Ecto neural progenitor cell (in vitro differentiated cells): ENCODE measurements at places on chromosomes 2 and 18.

DNA sequence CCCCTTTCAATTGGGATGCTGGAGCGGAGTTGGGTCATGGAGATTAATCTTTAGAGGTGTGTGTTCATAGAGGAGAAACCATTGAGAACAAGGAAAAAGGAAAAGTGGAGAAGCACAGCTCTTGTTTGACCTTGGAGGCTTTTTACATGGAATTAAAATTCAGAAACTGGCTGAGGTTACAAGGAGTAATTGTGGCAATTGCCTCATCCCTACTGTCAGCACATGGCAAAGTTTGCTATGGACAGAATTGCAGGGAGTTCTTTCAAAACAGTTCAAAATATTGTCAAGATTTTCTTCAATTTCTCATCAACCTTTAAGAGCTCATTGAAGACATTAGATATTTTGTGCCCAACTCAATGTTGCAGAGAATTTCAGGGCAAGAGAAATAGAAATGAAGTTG is 232.7 kb downstream of the SLC8A1 start:
- DNase-seq: no peak

DNA sequence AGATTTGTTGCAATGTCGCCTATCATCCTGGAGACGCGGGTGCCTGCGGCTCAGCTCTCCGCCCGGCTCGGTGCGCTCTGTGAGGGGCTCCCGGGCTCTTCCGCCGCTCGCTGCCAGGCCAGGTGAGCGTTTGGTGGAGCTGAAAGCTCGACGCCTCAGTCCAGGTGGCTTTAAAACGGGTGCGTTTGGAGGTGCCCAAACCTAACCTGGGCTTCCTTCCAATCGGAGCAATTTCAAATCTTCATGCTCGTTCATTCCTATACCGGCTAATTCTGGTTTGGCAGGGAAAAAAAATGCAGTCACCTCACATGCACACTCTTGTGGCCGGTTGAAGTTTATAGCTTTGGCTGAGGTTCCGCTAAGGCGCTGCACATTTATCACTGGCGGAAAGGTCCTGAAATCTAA is at the start of gene SLC16A14:
Gene SLC16A14, minus strand, starts transcription at position 274 of the 405 bp plus-strand sequence. CDS start 9,572 bp downstream, outside the sequence.
- DNase-seq: no peak

GRCh38 chr18:62497190-62497772 is 25.5 kb upstream of the ZCCHC2 start:
- DNase-seq: no peak

DNA sequence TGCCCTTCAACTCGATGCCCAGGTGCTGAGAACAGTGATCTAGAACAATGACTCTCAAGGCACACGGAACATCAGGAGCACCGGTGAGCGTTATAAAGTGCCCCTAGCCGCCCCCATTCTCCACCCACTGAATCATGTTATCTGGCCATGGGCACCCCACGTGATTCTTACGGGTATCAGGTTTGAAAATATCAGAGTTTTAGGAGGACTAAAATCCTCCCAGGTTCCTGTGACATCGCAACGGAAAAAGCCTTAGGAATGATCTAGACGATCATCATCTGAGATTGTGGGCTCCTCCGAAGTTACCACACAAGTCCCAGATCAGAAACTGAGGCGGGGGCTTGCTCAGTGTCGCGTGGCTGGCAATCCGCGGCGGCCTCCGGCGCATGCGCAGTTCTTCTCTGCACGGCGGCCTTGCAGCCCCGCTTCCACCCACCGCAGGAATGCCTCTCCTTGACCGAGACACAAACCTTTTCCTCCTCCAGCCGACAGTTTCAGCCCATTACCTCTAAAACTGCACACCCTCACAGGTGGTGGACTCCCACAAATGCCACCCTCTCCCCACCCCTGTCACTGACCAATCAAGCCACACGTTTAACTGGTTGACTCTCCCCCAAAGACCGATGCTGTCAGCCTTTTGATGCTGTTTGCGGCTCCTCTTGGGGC is 5.8 kb upstream of the MRPL33 start:
- no peak for DNase-seq

DNA sequence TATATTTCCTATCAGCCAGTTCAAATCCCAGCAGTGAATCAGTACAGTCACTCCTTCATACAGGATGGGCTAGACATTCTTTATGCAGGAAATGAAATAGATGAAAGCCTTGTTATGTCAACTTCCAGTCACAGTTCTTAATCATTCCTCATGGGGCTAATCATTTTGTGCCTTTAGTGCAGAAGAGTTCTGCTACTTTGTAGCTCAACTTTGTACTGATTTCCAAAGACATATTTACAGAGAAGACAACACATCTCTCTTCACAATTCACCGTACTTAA is 593.9 kb upstream of the NETO1 start:
- DNase-seq: no peak

DNA sequence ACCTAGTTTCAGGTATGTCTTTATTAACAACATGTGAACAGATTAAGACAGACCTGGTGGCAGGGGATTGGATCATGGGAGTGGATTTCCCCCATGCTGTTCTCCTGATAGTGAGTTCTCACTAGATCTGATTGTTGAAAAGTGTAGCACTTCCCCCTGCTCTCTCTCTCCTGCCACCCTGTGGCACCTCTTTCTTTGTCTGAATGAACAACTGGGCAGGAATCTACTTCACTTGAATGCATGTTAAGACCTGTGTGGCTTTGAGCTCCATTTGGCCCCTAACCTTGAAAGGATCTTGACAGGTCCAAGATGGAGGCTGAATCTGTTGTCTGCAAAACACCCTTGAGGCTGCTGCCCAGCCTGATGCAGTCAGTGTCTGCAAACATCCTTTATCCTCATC is 194.4 kb downstream of the RNF144A start:
- no peak for DNase-seq

DNA sequence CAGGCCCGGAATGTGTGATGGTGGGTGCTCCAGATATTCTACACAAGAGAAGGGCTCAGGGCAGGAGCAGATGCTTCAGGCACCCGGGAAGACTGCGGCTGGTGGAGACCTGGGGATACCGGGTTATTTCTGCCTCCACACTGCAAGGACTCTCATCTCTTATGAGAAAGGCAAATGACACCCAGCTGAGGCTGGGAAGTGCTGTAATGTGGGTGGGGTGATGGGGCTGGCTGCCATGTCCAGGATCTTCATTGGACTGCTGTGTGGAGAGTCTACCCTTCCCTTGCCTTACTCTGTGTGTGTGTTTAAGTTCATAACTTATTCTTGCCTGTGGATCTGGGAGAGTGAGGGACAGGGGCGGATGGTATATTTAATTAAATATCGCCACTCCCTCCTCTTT is 124.1 kb downstream of the KLHL29 start:
- no peak for DNase-seq

DNA sequence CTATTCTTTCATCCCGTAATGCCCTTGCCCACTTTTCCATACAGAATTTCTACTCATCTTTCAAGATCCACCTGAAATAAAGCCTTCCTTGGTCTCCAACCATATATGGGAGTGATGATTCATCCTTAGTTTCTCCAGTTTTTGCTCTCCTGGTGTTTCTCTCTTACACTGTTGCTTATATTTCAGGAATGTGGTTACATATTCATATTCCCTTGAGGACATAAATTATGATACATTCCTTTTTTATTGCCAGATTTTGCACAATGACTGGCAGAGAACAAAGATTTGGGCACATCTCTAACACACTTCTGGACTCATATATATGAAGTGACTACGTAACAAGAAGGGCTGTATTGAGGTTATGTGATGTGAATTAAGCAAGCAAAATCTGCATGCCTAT is 1573.4 kb upstream of the NXPH2 start:
- DNase-seq: no peak
